ENCODE measurements at places on chromosomes 6 and 20. TPM values are rescaled to one million over a fixed set of nuclear protein-coding genes. Genes with fewer than 3 reads are reported as not detected.

The EFCAB8 gene
- total RNA-seq: 0.26 TPM

The LHFPL5 gene
- 5.6 TPM for total RNA-seq

The MYH7B gene
- total RNA-seq: 0.52 TPM

The OPRM1 gene
- total RNA-seq: 3.1 TPM

The NT5E gene
- 4.0 TPM for total RNA-seq

The CCR6 gene
- not detected for total RNA-seq

The ADGRF5 gene
- 4.9 TPM for total RNA-seq

The LKAAEAR1 gene
- total RNA-seq: 3.9 TPM

The ATRN gene
- total RNA-seq: 18.8 TPM

The PHF20 gene
- total RNA-seq: 17.6 TPM

The MTCH1 gene
- total RNA-seq: 152 TPM

The FNDC11 gene
- 0.66 TPM for total RNA-seq

The BHLHE23 gene
- total RNA-seq: not detected

DNA sequence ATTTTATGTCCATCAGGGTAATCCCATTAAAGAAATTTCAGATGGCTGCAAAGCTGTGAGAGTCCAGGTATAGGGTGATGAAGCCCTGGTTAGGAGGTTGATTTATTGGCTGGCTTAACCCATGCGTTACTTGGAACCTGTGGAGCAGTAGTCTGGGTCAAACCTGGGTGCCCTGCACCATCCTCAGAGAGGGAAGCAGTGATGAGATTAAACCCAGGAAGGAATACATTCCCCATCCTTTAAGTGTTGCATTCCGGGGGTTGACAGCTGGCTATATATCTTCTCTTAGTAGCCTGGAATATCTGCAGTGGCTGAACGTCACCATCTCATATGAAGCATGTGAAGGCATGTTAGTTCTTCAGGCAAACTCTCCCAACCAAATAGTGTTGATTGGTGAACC is 44.9 kb upstream of the JAG1 start:
- DNase-seq: no peak

- DNase-seq: peak; percentile 71
These were observed 6.0 kb upstream of the LATS1 start for GRCh38 chr6:149723771-149724417.

DNA sequence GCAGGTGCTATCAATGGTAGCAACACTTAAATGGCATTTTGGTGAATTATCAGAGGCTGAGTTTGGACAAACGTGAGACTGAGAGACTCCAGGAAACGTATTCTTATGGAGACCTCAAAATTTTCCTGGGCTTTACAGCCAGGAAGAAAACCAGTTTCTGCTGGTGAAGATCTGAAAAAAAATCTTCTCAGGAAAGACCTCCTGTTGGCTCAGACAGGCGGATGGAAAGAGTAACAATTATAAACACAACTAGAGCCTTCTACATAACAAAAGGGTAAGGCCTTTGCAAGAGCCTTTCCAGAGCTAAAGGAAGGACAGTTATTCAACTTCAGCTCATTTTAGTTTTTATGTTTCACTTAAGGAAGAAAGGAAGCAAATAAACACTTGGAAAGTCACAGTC is 274.4 kb downstream of the THBS2 start:
- DNase-seq: no peak

GRCh38 chr6:71197780-71198179 is 90.8 kb upstream of the OGFRL1 start:
- DNase-seq: no peak

- no peak for DNase-seq
These were observed 50.9 kb downstream of the MYH7B start for GRCh38 chr20:35006531-35006971.

- no peak for DNase-seq
These were observed 772.8 kb upstream of the MAN1A1 start for GRCh38 chr6:120122401-120122800.

GRCh38 chr20:23188377-23189169 is 102.4 kb upstream of the CD93 start:
- DNase-seq: no peak

DNA sequence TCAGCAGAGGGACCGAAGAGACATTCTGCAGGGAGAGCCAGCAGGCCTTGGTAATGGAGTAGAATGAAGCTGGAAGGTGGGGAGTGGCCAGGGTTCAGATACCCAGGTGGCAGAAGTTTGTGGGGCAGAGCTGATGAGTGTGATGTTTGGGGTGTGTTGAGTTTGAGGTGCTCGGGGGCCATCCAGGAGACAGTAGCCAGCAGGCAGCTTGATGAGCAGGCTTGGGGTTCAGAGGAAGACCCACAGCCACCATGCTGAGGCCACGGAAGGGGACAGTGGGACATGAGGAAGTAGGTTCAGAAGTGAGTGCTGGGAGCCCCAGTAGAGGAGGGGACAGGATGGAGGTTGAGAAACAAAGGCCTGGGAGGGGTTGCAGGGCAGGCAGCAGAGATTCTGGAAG is 11.1 kb upstream of the FOXS1 start:
- DNase-seq: no peak

- DNase-seq: no peak
These were observed 517.0 kb upstream of the NRSN1 start for GRCh38 chr6:23608931-23609435.

DNA sequence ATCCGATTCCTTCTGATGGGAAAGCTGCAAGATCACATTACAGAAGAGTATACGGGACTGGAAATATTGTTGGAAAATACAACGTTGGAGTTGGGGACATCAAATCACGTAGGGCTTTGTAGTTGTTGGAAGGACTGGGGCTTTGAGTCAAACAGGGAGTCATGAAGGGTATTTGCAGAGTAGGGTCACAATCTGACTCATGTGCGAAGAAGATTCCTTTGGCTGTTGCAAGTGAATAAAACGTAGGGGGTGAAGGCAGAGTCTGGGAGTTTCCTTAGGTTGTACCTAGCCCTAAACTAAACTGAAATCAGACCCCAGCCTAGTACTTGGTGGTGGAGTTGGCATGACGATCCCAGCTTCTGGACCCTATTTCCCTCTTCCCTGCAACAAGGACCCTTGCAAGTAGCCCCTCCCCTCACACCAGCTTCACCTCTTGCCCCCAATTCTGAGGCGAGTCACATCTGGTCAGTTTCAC is 32.3 kb downstream of the SNX5 start:
- DNase-seq: no peak

- DNase-seq: peak; percentile 76
These were observed 31.7 kb upstream of the CCN5 start for GRCh38 chr20:44683263-44684046.

DNA sequence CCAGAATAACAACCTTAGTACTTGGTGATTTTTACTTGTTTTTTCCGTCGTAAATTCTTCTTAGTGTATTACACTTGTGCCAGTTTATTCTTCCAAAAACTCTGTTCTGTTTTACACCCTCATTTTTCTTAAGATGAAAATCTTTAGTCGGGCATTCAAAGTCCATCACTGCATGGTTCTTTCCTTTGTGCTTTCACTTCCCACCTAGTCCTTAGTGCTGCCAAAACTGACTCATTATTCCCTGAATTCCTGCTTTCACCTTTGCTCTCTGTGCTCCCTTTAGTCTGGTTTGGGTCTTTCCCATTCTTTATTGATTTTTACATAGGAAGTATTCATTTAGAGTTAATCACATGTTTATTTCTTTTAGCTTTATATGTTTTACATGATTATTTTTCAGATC is 3.3 kb downstream of the TRMT11 start:
- DNase-seq: no peak

DNA sequence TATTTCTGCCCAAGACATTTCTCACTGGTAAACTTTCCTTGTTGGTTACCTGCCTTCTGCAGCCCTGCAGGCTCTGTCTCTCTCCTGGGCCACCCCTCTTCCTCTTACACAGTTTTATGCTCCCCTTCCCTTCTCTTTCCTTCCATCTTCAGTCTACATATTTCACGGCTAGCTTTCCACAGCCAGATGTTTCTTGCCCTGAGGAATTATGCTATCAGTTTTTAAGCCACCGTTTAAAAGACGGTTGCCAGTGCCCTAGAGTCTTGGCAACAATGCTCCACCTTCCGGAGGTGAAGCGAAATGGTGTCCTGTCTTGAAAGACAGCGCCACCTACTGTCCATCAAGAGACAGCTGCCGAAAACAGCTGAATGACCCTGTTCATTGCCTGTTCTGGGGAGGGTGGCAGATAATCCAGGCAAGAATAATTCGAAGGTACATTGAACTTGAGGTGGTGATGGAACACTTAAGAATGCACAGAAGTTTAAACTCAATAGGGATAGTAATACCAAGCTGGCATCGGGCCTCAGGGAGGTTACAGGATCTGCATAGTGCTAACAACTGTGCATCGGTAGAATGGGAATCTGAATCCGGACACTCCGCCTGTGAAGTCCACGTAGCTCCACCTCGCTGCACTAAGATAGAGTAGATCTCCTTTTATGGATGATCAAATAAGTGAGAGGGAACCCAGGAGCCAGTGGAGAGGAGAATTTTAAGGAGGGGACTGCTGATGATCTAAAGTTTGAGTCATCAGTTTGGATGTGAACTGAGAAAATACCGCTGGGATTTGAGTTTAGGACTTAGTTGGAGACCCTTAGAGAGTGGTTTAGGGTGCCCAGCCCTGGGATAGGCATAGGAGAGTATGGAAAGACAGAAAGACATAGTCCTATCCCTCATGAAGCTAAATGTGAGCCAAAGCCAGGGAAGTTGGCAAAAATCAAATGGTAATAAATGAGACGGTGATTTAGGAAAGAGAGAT is 4.8 kb upstream of the TRIM40 start:
- DNase-seq: peak; percentile 83

DNA sequence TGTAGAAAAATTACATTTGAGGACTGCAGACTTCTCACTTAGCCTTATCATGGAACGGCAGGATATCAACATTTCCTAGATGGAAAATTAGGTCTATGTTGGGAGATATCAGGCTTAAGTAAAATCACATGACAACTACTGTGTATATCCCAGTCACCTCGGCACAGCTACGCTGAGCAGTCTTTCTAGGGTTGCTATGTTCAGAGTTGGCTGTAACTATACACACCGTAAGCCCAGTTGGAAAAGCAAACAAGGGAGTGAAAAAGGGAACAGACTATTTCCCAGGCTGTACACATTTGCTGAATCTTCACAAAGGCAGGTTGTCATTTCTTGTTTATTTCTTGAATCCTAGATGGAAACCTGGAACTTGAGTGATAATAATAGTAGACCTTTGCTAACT is 80.7 kb upstream of the PTPRK start:
- DNase-seq: no peak

- no peak for DNase-seq
These were observed 102.1 kb downstream of the ASXL1 start for GRCh38 chr20:32460231-32460630.

GRCh38 chr6:70668499-70668812 is 773 bp downstream of the SMAP1 start:
- DNase-seq: peak; percentile 73

GRCh38 chr20:24816907-24817306 is 132.2 kb upstream of the CST7 start:
- DNase-seq: no peak

- DNase-seq: no peak
These were observed 122.0 kb downstream of the CDH4 start for GRCh38 chr20:61373956-61374545.

DNA sequence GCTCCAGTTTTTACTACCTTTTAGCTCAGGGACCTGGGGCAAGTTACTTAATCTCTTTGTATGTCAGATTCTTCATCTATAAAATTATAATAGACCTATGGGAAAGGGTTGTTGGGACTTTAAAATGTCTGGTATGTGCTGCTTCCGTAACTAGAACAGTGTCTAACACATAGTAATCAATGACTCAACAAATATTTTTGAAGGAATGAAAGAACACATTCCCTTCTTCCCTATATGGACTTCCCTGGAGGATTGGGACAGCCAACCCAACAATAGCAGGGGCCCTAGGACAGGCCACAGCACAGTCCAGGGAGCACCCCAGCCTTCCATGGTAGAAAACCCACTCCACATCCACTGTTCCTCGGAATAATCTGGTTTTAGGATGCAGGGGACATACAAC is 50.7 kb upstream of the TPD52L1 start:
- no peak for DNase-seq

- no peak for DNase-seq
These were observed 24.0 kb downstream of the STK35 start for GRCh38 chr20:2125474-2126112.

DNA sequence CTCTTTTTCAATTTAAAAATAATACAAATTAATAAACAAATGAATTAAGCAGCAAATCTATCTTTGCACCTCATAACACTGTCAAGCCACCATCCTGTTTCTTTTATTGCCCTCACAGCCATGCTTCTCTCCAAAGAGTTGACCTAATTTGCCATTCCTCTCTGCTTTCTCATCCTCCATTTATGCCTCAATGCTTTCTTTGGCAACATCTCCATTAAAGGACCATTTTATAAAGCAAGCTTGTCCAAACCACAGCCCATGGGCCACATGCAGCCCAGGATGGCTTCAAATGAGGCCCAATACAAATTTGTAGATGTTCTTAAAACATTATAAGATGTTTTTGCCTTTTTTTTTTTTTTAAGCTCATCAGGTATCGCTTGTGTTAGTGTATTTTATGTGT is 26.4 kb upstream of the MEI4 start:
- DNase-seq: no peak

DNA sequence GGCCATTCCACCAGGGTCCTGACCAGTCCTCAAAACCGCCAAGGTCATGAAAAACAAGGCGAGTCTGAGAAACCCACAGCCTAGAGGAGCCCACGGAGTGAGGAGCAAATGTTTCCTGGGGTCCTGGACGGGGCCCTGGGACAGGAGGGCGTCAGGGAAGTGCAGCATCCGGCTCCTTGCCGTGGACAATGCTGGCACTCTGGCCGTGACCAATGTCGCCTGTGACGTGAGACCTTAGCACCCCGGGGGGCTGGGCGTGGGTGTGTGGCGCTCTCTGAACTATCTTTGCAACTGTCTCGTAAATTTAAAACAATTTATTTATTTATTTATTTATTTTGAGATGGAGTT is 34.1 kb upstream of the SLCO4A1 start:
- no peak for DNase-seq

- no peak for DNase-seq
These were observed 155.0 kb upstream of the SULF2 start for GRCh38 chr20:47940101-47940813.

GRCh38 chr6:95203153-95203754 is 374.1 kb upstream of the MANEA start:
- peak; percentile 14 for DNase-seq

- no peak for DNase-seq
These were observed 14.5 kb upstream of the KCNK5 start for GRCh38 chr6:39243809-39244208.

- no peak for DNase-seq
These were observed 1.8 kb downstream of the MOCS1 start for GRCh38 chr6:39932386-39932910.

- DNase-seq: peak; percentile 72
These were observed 9.2 kb upstream of the RPS21 start for GRCh38 chr20:62377615-62378178.

DNA sequence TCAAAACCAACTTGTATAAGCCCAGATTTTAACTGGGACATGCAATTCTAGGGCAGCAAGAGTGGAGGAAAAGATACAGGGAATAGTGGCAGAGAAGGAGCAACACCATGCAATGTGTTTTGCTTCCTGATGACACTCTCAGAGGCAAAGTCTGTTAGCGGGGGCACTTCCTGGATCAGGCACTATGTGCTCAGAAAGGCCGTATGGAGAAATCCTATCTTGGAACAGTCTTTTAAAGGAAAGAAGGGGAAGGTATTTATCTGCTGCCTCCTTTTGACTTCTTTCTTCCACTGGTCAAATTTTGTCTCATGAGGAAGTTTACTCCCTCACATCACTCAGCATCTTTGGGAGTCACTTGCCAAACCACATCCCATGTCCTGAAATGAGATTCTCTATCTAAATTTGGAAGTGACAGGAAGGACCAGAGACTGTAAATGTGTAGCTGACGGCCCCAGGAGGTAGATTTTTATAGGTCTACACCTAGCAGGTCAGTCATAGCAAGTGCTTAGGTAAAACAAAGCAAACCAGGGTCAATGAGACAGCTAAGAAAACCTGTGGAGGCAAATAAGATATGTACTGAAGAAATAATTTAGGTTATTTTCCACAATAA is 91.7 kb upstream of the ELOVL5 start:
- no peak for DNase-seq

Measured in body of pancreas (tissue), 4 donors.